Common myeloid progenitor, CD34-positive (primary cell): ENCODE measurements at places on chromosomes 1 and 21.
A peak's percentile ranks its signal among the peaks of the same experiment; 100 is the strongest.

DNA sequence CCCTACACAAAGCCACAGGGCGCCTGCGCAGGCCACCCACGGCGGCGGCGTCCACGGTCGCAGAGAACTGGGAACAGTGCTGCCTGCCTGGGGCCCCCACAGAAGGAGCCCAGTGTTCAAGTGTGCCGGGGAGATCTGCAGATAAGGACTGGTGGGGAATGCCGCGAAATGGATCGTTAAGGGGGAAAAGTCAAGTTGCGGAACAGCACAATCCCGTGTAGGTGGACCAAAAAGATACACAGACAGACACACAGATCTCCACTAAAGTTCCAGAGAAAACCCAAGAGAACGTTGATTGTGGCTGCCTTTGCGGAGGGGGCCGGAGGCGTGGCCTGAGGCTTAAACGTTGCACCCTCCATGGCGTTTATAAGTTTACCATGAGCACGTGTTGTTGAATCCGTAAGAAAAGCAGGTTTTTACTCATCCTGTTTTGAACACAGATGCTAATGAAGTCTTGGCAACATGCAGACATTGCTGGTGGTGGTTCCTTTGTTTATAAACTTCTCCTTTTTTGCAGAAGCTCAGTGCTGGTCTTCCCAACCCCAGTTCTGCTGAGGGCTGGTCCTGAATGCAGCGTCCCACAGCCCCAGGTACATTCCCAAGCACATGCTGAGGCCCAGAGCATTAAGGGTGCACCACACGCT lies 4.1 kb downstream of the SPATC1L start:
- DNase-seq = peak; percentile 39
- peaks cover 42% of the 10 kb centered on the region for H3K4me1 ChIP-seq
- H3K27ac ChIP-seq = no peak overlapping the region

GRCh38 chr1:221309723-221310122 lies 430.5 kb downstream of the HLX start:
- no peaks in the 10 kb centered on the region for H3K27me3 ChIP-seq
- no peak for DNase-seq
- H3K4me3 ChIP-seq = no peak overlapping the region
- no peaks in the 10 kb centered on the region for H3K4me1 ChIP-seq

DNA sequence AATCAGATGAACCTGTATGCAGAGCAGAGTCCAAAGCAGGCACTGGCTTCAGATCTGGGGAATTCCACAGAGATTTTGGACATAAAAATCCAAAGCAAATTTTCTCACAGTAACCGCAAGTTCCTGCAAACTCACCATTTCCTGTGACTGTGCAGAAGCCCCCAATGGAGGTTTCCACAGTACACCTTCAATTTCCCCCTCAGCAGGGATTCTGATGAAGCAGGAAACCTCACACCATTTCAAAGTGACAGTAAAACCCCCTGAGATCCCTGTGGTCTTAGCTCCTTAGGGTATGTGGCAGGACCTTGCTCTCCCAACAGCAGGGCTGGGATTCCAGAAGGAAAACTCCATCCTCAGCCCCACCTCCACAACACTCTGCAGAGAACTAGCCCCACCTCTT lies 6.0 kb upstream of the TGFBR3 start:
- DNase-seq = peak; percentile 82
- H3K27ac ChIP-seq = no peak overlapping the region
- H3K36me3 ChIP-seq = no peaks in the 10 kb centered on the region
- peaks cover 12% of the 10 kb centered on the region for H3K4me1 ChIP-seq
- peaks cover 15% of the 10 kb centered on the region for H3K27me3 ChIP-seq

DNA sequence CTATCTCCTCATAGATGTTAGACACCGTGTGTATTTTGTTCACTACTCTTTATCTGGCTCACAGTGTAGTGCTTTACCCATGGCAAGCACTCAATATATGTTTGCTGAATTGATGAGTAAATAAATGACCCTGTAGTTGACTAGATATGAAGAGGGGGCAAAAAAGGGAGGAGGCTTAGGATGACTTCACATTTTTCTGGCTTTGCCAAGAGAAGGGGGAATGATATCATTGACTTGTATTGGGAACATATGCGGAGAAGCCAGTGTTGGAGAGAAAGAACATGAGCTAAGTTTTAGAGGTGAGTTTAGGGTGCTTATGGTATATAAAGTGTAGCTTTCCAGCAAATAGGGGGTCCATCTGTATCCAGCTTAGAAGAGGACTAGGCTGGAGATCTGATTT lies 145.5 kb downstream of the TENT5C start:
- H3K36me3 ChIP-seq = no peaks in the 10 kb centered on the region
- H3K27ac ChIP-seq = no peak overlapping the region
- no peak overlapping the region for H3K4me3 ChIP-seq
- H3K4me1 ChIP-seq = peaks cover 4% of the 10 kb centered on the region

GRCh38 chr1:69320757-69321211 lies 246.9 kb upstream of the LRRC7 start:
- no peak overlapping the region for H3K27ac ChIP-seq
- no peak overlapping the region for H3K4me3 ChIP-seq
- no peaks in the 10 kb centered on the region for H3K27me3 ChIP-seq
- H3K36me3 ChIP-seq = no peaks in the 10 kb centered on the region
- H3K4me1 ChIP-seq = no peaks in the 10 kb centered on the region

DNA sequence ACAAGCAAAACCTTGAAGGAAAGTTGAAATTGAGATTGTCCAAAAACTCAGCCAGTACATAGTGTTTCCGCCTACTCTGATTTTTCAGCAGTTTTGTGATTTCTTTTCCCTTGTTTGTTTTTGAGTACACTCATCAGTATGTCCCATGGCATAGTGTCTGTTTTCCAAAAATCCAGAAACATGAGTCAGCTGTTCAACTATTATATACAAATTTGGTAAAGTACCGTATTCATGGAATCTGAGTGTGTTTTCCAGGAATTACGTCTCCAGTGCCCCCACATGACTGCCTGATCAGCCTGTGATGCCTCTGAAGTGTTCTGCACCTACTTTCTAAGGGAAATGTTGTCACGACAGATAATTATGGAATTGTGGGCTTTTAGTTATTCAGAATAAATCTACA lies 186.8 kb downstream of the LTN1 start:
- no peak overlapping the region for H3K4me3 ChIP-seq
- peaks cover 3% of the 10 kb centered on the region for H3K36me3 ChIP-seq
- no peaks in the 10 kb centered on the region for H3K4me1 ChIP-seq
- no peaks in the 10 kb centered on the region for H3K27me3 ChIP-seq
- no peak overlapping the region for H3K27ac ChIP-seq

GRCh38 chr1:23497777-23498439 lies 13.9 kb upstream of the ASAP3 start:
- no peak for DNase-seq
- no peak overlapping the region for H3K27ac ChIP-seq
- H3K27me3 ChIP-seq = no peaks in the 10 kb centered on the region
- H3K36me3 ChIP-seq = no peaks in the 10 kb centered on the region

DNA sequence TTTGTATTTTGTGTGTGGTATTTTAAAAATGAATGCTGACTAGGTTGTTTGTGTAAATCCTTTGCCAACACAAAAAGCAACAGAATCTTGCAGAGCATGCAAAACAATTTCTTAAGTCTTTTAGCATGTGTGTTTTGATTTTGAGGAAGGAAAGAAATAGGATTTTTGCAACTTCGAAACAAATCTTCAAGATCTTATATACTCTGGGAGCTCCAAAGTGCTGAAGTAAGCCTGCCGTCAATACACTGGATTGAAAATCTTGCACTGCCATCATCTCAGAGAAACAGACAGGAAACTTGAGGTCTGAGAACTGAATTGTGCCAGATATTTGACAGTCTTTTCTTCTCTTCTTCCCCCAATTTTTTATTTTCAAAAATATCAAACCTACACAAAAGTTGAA lies 29.3 kb upstream of the DISP1 start:
- H3K27ac ChIP-seq = no peak overlapping the region
- no peaks in the 10 kb centered on the region for H3K27me3 ChIP-seq
- H3K4me3 ChIP-seq = no peak overlapping the region

GRCh38 chr1:161198194-161198896 lies 509 bp downstream of the ADAMTS4 start:
- H3K27me3 ChIP-seq = no peaks in the 10 kb centered on the region
- H3K4me1 ChIP-seq = peaks cover 32% of the 10 kb centered on the region
- no peak overlapping the region for H3K27ac ChIP-seq
- no peaks in the 10 kb centered on the region for H3K36me3 ChIP-seq

DNA sequence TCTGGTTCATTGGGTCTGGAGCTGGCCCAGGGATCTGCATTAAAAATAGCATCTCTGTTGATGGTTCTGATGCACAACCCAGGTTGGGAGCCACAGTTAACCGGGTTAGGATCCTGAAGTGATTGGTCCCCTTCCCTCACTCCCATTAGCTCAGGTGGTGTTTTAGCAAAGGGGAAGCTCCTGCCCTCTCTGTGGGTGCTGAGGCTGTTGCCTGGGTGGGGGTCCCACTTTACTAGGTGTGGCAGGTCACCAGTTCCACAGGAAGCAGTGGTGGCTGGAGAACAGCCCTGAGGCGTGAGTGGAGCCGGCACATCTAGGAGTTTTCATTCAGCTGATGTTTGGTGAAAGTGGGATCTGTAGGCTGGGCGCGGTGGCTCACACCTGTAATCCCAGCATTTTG lies 86.5 kb downstream of the MAN1C1 start:
- peaks cover 11% of the 10 kb centered on the region for H3K4me1 ChIP-seq
- no peak overlapping the region for H3K4me3 ChIP-seq
- no peaks in the 10 kb centered on the region for H3K36me3 ChIP-seq
- DNase-seq = no peak

GRCh38 chr1:1916851-1917251 lies 1.8 kb downstream of the CALML6 start:
- H3K4me1 ChIP-seq = peaks cover 16% of the 10 kb centered on the region
- DNase-seq = no peak
- no peak overlapping the region for H3K27ac ChIP-seq
- no peak overlapping the region for H3K4me3 ChIP-seq
- no peaks in the 10 kb centered on the region for H3K36me3 ChIP-seq

DNA sequence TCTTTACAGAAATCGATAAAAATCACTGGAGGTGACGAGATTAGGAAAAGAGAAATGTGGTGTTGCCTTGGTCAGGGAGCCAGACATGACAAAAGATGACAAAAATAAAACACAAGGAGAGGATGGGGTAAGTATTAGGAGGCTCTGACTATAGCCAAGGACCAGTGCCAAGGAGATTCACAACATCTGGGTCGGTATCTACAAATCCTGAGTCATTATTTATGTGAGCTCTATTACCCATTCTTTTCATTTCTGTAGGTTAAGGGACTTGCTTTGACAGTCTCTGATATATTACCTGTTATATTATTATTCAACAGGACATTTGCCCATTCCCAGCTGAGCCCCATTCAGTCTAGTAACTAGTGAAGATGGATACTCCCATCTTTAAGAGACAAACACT lies 120.8 kb downstream of the TYW3 start:
- H3K4me3 ChIP-seq = no peak overlapping the region
- no peaks in the 10 kb centered on the region for H3K27me3 ChIP-seq
- no peaks in the 10 kb centered on the region for H3K36me3 ChIP-seq
- no peaks in the 10 kb centered on the region for H3K4me1 ChIP-seq
- H3K27ac ChIP-seq = no peak overlapping the region

GRCh38 chr1:151934048-151934493 lies 24.8 kb upstream of the THEM4 start:
- peak overlapping the region; percentile 42 for H3K4me3 ChIP-seq
- H3K4me1 ChIP-seq = peaks cover 6% of the 10 kb centered on the region
- H3K36me3 ChIP-seq = no peaks in the 10 kb centered on the region
- peak; percentile 69 for DNase-seq
- H3K27ac ChIP-seq = no peak overlapping the region

DNA sequence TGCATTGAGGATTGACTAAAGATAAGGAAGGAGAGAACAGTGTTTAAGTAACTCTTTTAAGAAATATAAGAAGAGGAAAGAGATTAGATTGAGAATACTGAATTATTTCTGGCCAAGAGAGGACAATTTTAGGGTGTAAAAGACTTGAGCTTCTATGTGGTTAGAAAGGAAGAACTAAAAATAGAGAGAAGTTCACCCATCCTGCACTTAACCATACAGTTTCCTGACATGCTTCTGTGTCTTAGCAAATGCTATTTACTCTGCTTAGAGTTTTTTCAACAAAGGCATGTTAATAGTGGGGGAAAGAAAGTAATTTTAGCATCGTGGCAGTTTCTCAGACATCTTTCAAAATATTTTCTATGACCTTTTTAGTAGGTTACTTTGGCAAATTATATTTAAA lies 122.8 kb upstream of the GPR52 start:
- no peak overlapping the region for H3K27ac ChIP-seq
- DNase-seq = no peak
- H3K27me3 ChIP-seq = no peaks in the 10 kb centered on the region

- peaks cover 2% of the 10 kb centered on the region for H3K36me3 ChIP-seq
- no peaks in the 10 kb centered on the region for H3K27me3 ChIP-seq
- DNase-seq = no peak
- H3K4me1 ChIP-seq = no peaks in the 10 kb centered on the region
- no peak overlapping the region for H3K4me3 ChIP-seq
Observed at GRCh38 chr1:13801232-13801631, 101.2 kb downstream of the PRDM2 start.

DNA sequence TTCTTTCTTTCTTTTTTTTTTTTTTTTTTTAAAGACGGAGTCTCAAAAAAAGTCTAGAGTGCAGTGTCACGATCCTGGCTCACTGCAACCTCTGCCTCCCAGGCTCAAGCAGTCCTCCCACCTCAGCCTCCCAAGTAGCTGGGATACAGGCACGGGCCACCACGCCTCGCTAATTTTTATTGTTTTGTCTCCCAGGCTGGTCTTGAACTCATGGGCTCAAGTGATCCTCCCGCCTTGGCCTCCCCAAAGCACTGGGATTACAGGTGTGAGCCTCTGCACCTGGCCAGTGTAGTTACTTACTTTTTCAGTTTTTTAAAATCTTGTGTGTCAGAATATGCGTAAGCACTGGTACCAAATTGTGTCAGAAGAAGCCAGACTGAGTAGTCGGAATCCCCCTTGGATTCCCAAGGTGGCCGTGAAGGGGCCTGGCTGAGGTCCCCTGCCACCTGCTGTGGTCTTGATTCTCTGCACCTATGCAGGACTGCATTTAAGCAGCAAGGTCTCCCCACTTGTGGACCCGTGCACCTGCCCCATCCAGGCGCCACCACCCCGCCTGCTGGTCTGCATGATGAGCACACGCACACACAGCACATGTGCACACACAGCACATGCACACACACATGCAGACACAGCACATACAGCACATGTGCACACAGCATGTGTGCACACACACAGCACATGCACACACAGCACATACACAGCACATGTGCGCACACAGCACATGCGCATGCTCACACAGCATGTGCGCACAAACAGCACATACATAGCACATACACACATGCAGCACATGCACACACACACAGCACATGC lies 47.5 kb downstream of the PCNT start:
- no peak overlapping the region for H3K4me3 ChIP-seq
- peaks cover 8% of the 10 kb centered on the region for H3K4me1 ChIP-seq
- no peaks in the 10 kb centered on the region for H3K27me3 ChIP-seq
- peaks cover 43% of the 10 kb centered on the region for H3K36me3 ChIP-seq
- no peak for DNase-seq

DNA sequence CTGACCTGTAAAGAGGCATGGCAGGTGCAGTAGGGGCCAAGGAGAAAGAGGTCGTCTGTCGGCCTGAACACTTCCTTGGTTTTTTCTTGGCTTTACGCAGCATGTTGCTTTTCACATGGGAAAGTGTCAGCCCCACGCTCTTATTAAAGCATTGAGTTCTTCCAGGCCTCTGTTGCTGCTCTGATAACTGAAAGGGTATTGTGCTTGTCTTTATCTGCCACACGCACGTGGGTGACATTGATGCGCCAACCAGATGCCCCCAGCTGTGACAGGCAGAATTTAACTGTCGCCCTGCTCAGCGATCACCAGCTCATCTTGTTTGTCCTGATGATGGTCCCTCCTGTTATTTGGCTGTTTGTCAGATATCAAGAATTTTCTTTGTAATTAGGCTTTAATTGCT lies 76.5 kb downstream of the GALNT2 start:
- DNase-seq = peak; percentile 69
- H3K27ac ChIP-seq = peak overlapping the region; percentile 79
- H3K4me1 ChIP-seq = peaks cover 75% of the 10 kb centered on the region
- H3K36me3 ChIP-seq = peaks cover 2% of the 10 kb centered on the region
